Adipocyte (in vitro differentiated cells): ENCODE measurements at places on chromosomes 1 and 21.

DNA sequence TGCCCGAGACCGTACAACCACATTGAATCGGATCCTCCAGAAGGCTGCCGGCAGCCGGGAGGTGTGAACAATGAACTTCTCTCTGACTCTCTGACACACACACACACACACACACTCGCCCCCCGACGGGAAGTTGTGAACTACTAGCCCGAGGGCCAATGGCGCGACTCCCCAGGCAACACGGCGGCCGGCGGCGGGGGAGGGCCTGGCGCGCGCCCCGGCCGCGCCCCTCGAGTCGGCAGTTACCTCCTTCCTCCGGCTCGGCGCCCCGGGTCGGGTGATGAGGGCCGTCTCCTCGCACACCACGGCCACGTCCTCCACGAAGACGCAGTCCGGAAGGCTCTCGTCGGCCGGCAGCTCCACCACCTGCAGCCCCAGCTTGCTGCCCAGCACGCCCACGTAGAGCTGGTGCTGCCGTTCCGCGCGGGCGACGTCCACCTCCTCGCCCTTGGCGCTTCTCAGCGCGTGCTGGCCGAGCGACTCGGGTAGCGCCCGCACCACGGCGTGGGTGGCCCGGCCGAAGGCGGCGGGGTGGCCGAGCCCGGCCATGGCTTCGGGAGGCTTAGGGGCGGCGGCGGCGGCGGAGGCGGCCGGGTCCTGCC is 361 bp downstream of the DDAH1 start:
- peak; percentile 80 for DNase-seq

GRCh38 chr1:112114540-112114939 is 125.1 kb upstream of the KCND3 start:
- DNase-seq, result no peak

GRCh38 chr1:157715736-157716135 is 15.2 kb upstream of the FCRL3 start:
- no peak for DNase-seq

DNA sequence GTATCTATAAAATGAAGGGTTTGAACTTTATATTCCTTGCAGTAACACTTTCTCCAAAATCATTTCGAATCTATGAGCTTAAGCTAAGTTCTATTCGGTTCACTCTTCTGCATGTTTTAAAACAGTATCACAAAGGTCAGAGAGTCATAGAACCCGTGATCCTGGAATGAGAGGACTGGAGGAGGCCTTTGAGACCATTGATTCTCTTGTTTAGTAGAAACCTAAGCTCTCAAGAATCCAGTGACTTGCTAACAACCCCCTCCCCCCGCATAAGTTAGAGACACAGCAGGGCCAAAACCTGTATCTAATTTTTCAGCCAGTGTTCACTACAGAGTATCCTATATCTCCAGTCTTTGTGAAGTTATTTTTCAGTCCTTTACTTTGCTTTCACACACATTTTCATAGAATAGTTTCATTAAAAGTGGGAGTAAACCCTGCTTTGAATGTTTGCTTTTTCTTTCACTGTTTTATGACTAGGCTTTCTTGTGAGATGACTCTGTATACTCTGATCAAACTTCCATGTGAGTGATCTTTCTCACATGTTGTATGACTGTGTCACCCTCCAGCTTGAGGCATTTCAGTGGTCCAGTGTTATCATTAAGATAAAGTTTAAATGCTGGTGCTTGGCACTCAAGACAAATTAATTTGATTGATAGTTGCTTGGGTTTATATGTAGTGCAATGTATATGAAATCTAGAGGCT is 275.4 kb upstream of the SGIP1 start:
- no peak for DNase-seq

DNA sequence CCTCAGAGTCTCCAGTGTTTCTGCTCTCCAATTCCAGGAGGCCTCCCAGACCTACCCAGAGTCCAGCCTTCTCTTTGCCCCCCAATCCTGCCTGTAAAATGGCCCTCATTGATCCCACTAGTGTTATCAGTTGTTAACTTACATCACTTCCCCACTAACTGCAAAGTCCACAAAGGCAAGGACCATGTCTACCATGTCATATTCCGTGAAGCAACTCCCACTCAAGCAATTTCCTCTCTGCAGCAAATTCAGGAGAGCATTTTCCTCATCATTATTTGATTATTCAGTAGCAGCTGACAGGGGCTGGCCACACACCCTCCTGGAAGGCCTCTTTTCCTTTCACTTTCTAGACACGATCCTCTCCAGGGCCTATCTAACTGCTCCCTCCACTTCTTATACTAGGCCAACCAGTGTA is 153.5 kb downstream of the RERE start:
- DNase-seq, result no peak

DNA sequence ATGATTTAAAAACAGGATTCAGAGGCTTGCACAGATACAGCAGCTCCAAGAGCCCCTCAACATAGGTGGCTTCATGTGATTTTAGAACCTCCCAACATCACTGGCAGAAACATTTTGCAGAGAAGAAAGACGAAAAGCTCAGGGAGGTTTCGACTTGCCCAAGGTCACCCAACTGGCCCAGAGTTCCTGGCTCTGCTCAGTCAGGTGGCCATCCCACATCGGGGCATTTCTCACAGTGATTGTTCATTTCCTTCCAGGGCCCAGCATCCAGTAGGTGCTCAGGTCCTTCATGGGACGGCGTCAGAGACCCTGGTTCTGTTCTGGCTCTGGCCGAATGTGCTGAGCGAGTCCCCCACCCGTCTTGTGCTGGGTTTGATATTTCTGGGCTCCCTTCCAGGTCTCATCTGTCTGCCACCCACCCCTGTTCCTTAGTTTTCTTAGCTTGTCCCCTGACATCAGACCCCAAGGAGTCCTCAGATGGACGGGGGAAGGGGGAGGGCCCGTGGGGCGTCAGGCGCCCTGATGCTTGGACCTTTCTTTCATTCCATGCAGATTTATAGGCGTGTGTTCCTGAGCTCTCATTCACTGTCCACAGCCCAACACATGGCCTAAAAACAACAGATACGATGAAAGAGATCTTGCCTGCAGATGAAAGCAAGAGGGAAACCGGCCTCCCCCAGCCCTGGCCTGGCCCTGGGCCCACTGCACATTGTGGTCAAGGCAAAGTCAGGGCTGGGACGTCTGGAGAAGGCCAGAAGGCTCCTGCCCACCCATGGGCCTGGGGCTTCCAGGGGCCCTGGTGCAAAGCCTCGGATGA is 123.1 kb upstream of the ZBTB40 start:
- DNase-seq, result no peak

DNA sequence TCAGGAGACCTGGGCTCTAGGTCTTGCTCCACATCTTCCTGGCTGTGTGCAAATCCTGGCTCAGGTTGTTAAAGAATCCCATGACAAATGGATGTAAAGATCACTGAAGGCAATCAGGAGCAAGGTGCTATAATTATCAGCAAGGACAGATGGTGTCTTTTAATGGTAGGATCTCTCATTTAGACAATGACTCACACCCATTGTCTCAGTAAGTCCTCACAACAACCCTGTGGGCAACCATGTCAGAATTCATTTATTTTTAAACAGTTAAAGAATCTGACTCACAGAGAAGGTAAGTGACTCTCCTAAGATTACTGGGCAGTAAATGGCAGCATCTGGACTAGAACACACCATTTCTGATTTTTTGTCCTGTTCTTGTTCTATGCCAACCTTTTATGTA is 32.8 kb downstream of the RNASEL start:
- no peak for DNase-seq

- DNase-seq, result no peak
Observed at GRCh38 chr1:182662956-182663355, 21.4 kb downstream of the RGS8 start.

DNA sequence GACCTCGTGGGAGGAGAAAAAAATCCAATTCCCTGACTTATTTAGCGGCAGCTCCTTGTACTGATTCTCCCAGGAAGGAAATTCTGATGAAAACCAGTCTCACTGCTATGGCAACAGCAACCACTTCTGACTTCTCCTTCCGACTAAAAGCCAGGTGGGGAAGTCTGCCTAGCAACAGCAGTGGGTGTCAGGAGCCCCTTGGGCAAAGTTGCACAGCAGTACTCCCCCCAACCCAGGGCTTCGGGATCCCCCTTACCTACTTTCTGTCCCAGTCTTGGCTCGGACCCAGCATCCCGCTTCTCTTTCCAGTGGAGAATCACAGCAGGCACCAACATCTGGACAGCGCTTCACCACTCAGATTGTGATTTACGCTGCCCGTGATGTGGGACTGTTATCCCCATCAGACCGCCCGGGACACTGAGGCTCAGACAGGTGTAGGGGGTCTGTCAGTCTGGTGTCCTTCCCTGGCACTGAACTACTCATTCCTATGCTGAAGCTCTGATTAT is 24.6 kb downstream of the NKAIN1 start:
- DNase-seq, result no peak

GRCh38 chr1:2194319-2194897 is at the start of gene FAAP20:
Gene FAAP20, minus strand, starts transcription at chr1:2194772. Its CDS starts 23 bp downstream, at chr1:2194749.
- DNase-seq, result peak; percentile 92

GRCh38 chr1:118200836-118201235 is 15.8 kb upstream of the SPAG17 start:
- DNase-seq, result no peak

DNA sequence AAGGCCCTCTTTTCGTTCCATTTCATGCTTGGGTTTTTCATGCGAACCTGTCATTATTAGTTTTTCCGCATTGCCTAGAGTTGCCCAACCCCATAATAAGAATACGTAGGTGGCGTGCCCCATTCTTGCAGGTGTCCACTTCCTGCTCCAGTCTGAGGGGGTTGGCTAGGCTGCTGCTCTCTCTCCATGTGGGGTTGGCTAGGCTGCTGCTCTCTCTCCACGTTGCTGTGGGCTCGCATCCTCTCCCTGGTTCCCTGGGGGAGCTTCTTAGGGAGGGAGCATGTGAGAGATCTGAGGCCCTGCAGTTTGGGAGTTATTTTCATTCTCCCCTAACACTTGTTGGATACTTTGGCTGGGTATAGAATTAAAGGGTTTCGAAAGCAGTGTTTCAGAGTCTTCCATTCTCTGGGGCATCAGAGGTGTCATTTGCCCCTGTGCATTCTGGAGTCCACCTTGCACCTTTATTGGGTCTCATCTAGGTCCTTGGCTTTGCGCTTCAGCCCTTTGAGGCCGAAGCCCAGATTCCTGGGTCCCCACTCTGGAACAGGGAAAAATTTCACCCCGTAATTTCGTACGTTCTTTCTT is 8.6 kb downstream of the C1orf35 start:
- DNase-seq, result no peak

GRCh38 chr1:61743431-61743705 is 1.1 kb downstream of the PATJ start:
- DNase-seq, result no peak
